NCI-H1930 (cell line): ENCODE measurements at places on chromosomes 3 and 15.
A peak's percentile ranks its signal among the peaks of the same experiment; 100 is the strongest.

GRCh38 chr3:44932271-44932670, 43.7 kb downstream of the ZDHHC3 start:
- no peak for DNase-seq

- DNase-seq: no peak
These were observed 135.0 kb downstream of the STAG1 start for GRCh38 chr3:136617198-136617597.

- no peak for DNase-seq
These were observed 61.0 kb downstream of the TPRA1 start for GRCh38 chr3:127529346-127530188.

GRCh38 chr15:84658788-84659411, 901 bp upstream of the NMB start:
- DNase-seq: no peak

DNA sequence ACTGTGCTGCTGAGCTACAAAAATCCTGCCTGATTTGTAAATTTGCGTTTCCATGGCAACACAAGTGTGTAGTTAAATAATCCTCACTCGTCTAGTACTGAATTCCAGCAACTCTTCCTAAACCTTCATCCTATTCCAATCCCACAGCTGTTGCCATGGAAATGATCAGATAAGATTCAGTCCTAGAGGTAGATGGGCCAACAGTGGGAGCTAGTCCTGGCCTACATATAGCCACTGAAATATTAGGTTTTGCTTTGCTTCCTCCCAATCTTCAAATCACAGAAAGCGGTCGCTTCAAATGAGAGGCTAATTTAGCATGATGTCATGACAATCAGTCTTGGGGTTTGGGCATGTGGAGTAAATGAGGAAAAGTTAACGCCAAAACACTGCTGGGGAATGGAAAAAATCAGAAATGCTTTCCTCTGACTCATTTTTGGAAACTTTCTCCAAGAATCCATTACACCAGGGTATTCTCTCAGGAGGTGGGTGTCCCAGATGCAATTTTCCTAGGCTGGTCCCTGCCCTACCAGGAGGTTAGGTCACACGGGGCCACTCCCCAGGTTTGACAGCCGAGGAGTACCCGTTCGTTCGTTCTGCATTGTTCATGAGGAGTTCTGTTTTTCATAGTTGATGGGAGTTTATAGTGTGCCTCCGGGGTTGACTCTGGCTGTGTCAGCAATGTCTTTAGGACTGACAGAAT, 159.2 kb upstream of the SLCO3A1 start:
- DNase-seq: no peak

DNA sequence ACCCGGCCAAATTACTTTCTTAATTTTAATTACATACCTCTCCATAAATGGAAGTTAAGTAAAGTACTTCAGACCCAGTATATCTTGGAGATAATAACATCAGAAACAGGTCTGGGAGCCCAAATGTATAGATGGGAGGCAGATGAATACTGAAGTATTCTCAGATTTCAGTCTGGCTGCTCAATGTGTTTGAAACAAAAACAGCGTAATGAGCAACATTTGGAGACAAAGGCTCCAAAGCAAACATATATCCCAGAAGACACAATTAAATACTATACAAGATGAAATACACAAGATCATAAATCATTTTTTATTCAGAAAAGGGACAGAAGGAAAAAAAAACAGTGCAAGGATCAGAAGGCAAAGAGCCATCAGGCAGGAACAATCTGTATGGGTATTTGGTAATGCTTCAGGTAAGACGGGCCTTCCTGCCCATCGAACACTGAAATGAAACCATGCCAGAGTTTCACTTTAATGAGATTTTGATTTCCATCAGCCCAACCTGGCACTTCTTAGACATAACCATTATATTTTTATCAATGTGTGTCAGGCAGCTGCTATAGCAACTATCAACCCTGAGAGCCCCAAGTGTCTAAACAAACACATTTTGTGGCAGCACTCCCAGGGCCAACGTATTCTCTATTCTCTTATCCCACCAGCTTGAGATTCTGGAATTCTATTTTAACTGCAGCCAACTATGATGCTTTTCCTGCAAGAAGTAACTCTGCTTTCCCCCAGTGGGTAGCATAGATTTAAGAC, 210.8 kb downstream of the STT3B start:
- DNase-seq: no peak

DNA sequence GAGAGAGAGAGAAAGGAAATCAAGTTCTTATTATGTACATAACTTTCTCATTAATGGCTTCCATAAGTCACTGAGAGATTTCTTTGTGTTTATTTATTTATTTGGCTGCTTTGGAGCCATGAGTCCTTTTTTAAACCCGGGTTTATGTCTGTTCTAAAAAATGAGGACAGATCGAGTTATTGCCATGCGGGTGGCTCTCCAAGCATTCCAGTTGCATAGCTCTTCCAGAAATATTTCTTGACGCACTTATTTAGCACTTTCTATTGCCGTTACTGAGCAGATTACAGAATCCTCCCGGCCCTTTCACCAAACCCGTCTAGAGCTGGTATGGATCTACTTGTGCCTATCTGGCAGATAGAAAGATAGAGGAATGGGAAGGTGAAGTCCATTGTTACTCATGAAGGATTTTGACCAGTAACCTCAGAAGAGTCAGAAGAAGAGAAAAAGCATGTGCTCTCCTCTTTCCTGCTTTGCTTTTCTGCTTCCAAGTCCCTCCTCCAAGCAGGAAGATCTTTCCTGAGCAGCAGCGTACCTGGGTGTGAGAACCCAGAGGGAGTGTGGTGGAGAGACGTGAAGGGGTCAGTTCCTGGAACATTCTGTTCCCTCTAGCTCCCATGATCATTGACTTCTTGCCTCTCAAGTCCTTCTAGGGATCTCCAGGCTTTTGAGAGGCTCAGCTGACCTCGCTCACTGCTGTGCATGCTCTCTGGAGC, 112.8 kb downstream of the LPP start:
- DNase-seq: no peak

GRCh38 chr15:92495446-92495845, 101.8 kb downstream of the ST8SIA2 start:
- DNase-seq: no peak

GRCh38 chr3:10926256-10926810, 66.2 kb upstream of the SLC6A1 start:
- DNase-seq: no peak

DNA sequence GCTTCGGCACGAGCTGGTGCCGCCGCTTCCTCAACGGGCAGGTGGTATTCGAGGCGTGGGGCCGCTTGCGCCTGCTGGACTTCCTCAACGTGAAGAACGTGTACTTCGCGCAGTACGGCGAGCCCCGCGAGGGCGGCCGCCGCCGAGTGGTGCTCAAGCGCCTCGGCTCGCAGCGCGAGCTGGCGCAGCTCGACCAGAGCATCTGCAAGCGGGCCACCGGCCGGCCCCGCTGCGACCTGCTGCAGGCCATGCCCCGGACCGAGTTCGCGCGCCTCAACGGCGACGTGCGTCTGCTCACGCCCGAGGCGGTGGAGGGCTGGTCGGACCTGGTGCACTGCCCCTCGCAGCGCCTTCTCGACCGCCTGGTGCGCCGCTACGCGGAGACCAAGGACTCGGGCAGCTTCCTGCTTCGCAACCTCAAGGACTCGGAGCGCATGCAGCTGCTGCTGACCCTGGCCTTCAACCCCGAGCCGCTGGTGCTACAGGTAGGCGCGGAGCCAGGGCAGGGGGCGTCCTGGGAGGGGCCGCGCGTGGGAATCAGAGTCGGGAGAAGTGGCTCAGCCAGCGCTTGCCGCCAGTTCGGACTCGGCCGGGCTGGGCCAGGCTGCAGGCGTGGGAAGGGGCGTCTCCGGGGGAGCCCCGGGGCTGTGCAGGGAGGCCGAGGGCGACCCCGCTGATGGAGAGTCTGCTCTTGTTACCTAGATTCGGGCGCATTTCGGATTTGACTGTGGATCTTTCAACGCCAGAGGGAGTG, 1.1 kb downstream of the DIPK2A start:
- peak; percentile 49 for DNase-seq

GRCh38 chr3:3628676-3629328, 170.4 kb upstream of the LRRN1 start:
- no peak for DNase-seq

DNA sequence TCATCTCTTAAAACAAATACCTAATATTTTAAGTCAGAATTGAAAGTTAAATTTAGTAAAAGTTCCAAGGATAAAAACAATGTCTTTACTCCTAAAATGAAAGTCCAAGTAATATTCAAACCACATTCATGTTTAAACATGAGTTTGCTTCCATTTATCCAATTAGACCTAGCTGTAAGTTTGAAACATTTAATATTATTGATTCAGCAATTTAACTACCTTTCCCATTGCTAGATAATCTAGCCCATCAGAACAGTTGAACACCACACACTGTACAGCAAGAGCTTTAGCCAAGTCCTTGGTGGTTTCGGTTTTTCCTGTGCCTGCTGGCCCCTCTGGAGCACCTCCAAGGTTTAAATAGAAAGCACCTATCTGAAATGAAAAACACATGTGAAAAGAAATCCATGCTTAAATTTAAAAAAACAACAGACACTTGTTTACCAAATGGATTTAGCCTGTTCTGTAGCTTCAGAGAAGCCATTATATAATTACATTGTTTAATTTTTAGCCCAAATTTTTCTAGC, 97.8 kb downstream of the DNAH12 start:
- DNase-seq: no peak

DNA sequence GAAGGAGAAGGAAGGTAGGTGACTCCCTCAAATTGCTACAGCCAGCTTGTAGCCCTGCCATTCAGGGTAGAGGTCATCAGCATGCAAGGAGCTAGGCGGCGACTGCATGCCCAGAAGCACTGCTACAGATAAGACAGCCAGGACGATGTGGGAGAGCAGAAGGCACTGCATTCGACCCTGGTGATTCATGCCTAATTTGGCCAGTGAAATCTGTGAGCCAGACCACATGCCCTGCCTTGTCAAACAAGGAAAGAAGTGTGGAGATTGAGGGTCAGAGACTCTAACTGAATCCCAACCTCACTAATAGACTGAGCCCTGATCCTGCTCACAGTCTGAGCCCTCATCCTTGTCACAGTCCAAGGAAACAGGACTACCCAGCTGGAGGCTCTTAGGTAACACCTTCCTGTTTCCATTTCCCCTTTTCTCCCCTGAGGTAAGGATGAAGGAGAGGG, 86.6 kb downstream of the LINGO1 start:
- no peak for DNase-seq
